Kidney (tissue), 22 donors: ENCODE measurements at places on chromosomes 16 and 17.

DNA sequence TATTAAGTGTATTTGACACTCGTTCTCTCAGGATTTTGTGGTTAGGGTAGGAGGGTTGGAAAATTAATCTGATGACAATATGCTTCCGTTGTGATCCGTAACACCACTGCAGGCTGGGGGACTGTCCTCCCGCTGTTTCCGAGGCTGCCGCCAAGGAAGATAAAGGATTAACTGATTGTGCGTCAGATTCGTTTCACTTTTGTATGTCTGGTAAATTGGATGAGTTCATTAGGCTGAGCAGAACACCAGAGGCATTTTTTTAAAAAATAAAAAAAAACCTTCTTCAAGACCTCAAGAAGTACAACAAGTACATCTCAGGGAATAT, 486.7 kb upstream of the SALL1 start:
- no peak for DNase-seq

GRCh38 chr16:19822533-19822932, 62.1 kb downstream of the GPRC5B start:
- DNase-seq, result no peak

GRCh38 chr16:87196661-87197060, 120.5 kb downstream of the C16orf95 start:
- no peak for DNase-seq

DNA sequence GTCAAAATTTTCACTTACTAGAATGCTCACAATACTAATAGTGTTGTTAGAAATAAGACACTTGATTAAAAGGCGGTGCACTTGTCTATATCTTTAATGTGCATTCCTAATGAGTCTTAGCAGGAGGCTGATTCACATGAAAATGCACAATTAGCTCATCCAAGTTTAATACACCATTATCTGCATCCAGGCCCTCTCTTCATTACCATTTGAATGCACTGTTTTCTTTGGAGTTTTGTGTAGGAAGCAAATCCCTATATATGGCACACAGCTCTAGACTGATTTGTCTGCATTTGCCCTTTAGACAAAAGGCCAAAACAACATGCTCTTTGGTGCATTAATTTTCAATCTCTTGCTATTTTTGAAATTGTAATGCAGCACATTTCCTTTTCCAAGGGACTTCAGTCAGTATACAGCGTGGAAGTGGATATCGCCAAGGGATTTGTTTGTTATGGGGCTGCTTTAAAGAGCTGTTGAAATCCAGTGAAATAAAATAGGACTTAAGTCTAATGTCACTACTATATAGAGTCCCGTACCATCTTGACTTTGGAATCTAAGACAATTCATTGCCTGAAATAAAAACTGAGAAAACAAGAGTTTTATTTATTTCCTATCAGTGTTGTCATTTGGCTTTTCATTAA, 257.6 kb upstream of the CPHXL start:
- DNase-seq, result no peak

- no peak for DNase-seq
These were observed 13.1 kb downstream of the SLC22A31 start for GRCh38 chr16:89187032-89187769.

DNA sequence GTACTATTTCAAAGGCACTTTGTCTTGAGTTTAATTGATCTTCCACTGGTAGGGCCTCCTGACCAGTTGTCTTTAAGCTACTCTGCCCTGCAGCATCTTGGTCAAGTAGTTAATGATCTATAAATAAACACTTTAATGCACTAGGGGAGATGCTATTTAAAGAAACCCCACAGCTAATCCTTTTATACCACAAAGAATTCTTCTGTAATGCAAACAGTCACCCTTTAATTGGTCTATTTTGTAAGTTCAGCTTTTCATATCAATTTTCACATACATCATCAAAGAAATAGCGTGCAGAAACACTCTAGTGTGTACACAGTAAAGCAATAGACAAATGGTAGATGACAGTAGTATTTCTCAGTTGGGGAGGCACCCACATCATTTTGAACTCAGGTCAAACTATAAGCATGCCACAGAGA, 70.3 kb downstream of the PMP22 start:
- DNase-seq, result no peak

- DNase-seq, result no peak
These were observed 36.5 kb upstream of the ADGRG1 start for GRCh38 chr16:57591870-57592485.

GRCh38 chr17:57830880-57831279, 19.0 kb downstream of the MRPS23 start:
- no peak for DNase-seq

GRCh38 chr17:3037259-3037658, 26.1 kb downstream of the OR1D5 start:
- DNase-seq, result no peak

- no peak for DNase-seq
These were observed 178.3 kb downstream of the PMP22 start for GRCh38 chr17:15086776-15087295.

GRCh38 chr17:28735242-28735722, 6.7 kb downstream of the NEK8 start:
- DNase-seq, result peak; percentile 60

GRCh38 chr16:58062821-58063220, 37.3 kb downstream of the MMP15 start:
- no peak for DNase-seq

DNA sequence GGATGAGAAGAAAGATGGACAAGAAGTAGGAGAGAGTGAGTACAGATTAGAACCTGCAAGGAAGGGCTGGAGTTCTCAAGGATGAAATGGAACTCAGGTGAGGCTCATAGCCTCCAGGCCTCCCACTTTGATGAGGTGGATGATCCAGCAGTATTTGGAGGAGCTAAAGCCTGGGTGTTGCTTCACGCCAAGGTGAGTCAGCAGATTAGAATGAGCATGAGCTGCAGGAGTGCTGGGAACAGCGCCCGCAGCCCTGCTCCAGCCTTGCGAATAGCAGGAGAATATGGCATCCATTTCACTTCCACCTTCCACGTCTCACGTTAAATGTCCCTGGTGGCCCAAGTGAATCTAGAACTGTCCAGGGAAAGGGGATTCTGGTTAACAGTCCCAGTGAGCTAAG, 94.4 kb upstream of the CPHXL start:
- DNase-seq, result no peak

GRCh38 chr17:63275318-63275970, 170.7 kb downstream of the CYB561 start:
- no peak for DNase-seq

GRCh38 chr17:57788725-57789124, 43.6 kb upstream of the CCDC182 start:
- no peak for DNase-seq

DNA sequence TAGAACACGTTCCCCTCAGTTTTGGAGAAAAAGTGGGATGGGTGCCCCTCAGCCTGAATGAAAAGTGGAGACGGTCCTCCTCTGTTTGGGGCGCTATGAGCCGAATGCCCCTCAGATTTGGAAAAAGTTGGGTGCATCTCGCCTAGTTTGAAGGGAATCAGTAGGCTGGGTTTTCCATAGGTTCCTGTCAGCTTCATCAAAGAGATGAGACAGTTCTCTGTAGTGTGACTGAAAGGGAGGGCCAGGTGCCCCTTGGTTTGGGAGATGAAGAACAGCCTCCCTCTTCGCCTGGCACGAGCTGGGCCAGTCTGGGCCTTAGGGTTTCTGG, 742 bp upstream of the SLC9A5 start:
- DNase-seq, result no peak

DNA sequence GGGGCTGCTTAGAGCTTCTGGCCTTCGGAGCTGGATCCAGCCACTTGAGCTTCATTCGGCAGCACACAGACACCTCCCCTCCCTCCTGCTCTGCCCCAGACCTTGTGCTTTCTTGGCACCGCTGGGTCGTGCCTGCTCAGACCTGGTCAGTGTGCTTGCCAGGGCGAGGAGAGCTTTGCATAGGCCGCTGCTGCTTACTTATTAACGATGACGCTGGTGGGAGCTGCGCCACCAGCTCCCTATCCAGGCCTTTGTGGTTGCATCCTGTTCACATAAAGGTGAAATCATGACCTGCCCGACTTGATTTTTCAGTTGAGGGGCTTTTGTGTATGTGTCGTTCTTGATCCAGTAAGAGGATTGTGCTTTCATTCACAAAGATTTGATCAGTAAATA, 101.1 kb downstream of the MSI2 start:
- DNase-seq, result peak; percentile 93

DNA sequence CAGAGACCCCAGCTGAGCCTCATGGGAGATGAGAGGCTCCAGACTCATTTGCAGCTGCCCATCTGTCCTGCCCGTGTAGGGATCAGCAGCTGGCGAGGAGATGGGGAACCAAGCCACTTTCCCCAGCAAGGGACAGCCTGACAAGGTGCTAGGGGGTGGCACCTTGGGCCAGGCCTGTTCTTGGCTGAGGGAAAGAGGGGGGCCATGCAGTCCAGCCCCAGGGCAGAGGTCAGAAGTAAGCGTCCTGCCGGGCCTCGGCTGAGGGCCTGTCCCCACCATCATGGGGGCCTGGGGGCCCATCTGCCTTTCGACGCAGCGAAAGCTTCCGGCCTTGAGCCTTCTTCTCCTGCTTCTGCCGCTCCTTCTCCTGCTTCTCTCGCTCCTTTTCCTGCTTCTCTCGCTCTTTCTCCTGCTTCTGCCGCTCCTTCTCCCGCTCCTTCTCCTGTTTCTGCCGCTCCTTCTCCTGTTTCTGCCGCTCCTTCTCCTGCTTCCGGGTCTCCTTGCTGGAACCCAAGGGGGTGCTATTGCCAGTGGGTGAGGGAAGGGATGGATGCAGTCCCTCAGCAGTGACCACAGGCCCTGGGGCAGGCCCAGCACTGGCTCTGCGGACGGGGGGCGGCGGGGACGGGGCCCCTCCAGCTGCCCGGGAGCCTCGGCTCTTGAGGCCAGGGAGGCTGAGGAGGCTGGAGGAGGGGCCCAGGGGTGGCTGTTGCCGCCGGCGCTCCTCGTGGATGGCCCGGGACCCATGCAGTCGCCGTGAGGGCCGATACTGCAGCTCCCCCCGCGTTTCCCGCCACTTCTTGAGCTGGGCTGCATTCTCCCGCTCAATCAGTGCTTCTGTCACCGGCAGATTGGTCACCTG, 2.8 kb upstream of the CD2BP2 start:
- DNase-seq, result no peak
